Panc1 (cell line): ENCODE measurements at places on chromosomes 7 and 10. TPM values are rescaled to one million over a fixed set of nuclear protein-coding genes. Genes with fewer than 3 reads are reported as not detected.

Gene C10orf67
- total RNA-seq: not detected

Gene H2BK1
- not detected for total RNA-seq

- H3K36me3 ChIP-seq: no peaks in the 10 kb centered on the region
- peaks cover 22% of the 10 kb centered on the region for H3K4me1 ChIP-seq
- H3K27ac ChIP-seq: peak overlapping the region; percentile 69
- no peak overlapping the region for H3K4me3 ChIP-seq
- DNase-seq: peak; percentile 69
Measured at GRCh38 chr10:62433181-62433692, 59.1 kb downstream of the ZNF365 start.

Gene NODAL
- total RNA-seq: not detected

Gene ICA1
- 1.1 TPM for total RNA-seq
